ENCODE measurements at places on chromosomes 16 and 17. TPM values are rescaled to one million over a fixed set of nuclear protein-coding genes. Genes with fewer than 3 reads are reported as not detected.

TNFSF13 gene
- 3.8 TPM for total RNA-seq

DNA sequence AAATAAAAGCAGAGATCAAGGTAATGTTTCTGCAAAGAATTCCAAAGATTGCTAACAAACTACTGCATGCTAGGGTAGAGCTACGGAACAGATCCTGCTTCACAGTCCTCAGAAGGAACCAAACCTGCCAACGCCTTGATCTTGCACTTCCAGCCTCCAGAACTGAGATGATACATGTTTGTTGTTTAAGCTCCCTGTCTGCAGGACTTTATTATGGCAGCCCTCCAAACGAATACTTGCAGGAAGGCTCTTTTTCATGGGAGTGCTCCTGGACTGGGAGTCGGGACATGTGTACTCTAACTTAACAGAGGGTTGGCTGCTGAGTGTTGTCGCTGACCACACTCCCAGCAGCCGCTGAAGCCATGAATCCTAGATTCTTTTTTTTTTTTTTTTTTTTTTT, 808.8 kb upstream of the EEF2KMT start:
- DNase-seq: no peak

DNA sequence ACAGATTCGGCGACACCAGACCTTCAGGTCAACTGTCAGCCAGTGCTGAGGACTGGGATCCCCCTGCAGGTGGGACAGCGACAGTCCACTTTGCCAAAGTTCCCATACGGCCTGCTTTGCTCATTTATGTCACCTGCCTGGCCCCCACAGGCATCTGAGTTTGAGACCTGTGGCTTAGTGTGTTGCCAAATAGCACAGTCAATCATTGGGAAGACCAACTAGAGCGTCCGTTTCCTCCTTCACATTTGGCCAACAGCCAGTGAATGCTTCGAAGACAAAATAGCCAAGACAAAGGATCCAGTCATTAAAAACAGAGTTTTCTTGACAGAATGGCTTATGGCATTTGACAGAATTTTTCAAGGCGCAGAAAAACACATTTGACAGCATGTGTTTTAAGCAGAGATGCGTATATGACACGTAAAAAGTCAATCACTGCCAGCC, 113.8 kb downstream of the ABCC12 start:
- DNase-seq: no peak

DNA sequence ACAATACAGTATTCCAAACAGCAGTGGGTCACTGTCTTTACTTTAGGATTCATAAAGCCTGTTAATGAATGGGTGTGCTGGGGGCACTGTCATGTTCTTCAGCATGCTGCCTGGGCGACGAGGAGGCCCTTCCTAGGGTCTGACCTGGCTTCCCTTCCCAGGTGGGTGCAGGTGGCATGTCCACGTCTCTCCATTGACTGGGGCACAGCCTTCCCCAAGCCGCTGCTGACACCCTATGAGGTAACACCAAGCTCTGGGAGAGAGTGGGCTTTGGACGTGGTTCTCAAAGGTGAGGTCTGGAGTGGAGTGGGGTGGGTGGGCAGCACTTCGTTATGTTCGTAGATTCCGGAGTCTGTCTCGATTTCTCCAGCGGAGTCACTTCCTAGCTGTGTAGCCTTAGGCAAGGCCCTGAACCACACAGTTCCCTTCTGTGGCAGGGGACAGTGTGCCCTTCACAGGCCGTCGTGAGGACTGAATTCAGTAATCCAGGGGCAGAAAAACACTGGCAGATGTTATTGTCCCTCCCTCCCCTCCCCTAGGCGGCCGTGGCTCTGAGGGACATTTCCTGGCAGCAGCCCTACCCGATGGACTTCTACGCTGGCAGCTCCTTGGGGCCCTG, 771 bp upstream of the OVCA2 start:
- DNase-seq: no peak

- DNase-seq: no peak
Measured at GRCh38 chr16:19239511-19240155, 45.9 kb upstream of the CLEC19A start.

GRCh38 chr16:48081656-48082055, 74.1 kb downstream of the ABCC12 start:
- no peak for DNase-seq

TTYH2 gene
- total RNA-seq: 20.1 TPM

GRCh38 chr17:45315648-45316433, 979 bp downstream of the MAP3K14 start:
- DNase-seq: no peak

GRCh38 chr17:75044716-75045115, 2.1 kb downstream of the ATP5PD start:
- no peak for DNase-seq

DNA sequence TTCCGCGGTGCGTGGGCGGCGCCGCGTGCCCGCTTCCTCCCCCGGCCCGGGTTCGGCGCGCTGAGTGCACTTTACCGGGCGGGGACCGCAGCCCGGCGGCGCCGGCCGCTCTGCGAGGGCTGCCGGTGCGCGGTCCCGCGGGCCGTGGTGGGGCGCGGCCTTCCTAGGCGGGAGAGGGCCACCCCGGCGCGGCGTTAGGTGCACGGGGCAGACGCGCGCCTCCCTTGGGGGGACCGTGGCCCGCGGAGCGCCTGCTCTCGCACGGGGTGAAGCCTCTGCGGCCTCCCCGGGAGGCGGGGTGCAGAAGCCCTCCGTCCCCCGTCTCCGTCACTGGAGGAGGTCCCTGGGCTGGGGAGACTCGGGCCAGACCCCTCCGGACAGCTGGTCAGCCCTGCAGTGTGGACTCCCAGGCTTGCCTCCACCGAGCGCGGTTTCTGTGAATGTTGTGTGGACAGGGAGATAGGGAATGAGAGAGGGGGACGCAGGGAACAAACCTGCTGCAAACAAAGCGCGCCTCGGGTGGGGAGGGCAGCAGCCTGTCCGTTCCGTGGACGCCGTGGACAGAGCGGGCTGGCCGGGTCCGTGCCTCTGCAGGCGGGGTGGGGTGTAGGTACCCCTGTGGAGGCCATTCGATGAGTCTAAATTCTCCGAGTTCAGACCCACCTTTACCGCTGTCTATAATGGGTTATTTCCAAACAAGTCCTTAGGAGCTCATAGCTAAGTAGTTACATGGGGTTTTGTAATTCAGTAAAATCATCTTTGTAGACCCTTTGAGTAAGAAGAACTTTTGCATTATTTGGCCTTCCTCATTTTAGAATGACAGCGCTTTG, 721 bp downstream of the TBCD start:
- no peak for DNase-seq

DNA sequence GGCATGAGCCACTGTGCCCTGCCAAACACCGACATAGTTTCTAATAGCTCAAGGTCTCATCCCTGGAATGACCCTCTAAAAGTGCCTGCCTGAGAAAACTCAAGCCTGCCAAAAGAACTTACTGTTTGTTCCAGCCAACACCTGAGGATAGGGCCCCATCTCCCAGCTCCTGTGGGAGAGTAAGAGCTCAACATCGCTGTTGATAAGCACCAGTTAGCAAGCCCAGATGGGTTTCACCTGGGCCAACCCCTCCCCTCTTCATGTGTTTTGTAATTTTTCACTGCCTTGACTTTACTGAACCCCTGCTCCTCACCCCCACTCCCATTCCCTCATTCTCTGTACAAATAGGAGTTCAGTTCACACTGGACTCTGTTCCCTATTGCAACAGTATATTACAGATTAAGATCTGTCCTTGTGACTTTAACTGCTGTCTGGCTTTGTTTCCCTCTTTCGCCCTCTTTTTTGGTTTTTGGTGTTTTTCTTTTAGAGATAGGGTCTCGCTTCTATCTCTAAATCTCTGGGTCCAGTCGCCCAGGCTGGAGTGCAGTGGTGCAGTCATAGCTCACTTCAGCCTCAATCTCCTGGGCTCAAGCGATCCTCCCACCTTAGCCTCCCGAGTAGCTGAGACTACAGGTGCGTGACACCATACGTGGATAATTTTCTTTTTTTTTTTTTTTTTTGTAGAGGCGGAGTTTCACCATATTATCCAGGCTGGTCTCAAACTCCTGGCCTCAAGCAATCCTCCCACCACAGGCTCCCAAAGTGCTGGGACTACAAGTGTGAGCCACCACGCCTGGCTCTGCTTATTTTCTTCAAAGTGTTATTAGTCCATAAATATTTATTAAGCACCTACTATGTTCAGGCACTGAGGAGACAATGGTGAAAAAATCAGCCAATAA, 12.3 kb downstream of the NUPR1 start:
- DNase-seq: no peak

GRCh38 chr17:42843358-42843934, 934 bp upstream of the AOC2 start:
- DNase-seq: peak; percentile 47

DNA sequence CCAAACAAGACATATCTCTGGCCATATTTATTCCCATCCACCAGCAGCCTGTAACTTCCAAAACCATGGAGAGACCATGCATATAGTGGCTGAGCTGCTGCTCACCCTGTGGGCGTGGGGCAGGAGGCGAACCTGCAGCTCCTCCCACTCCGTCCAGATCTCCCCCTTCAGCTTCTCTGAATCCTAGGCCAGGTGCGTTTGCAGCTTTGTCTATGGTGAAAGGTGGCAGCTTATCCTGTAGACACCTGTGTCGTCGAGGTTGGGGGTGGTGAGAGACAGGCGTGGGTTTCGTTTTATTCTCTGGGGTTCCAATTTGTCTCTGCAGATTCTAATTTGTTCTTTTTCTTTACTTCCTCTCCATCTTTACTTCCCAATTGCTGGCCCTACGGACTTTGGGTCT, 9.7 kb upstream of the ANKS4B start:
- no peak for DNase-seq

- DNase-seq: no peak
Measured at GRCh38 chr17:64057701-64058263, 37.3 kb upstream of the ICAM2 start.

TEKT1 gene
- total RNA-seq: not detected

GRCh38 chr16:84868829-84869472, 49.2 kb downstream of the CRISPLD2 start:
- DNase-seq: no peak

GRCh38 chr17:50187751-50188530, 13.5 kb downstream of the COL1A1 start:
- DNase-seq: no peak

DNA sequence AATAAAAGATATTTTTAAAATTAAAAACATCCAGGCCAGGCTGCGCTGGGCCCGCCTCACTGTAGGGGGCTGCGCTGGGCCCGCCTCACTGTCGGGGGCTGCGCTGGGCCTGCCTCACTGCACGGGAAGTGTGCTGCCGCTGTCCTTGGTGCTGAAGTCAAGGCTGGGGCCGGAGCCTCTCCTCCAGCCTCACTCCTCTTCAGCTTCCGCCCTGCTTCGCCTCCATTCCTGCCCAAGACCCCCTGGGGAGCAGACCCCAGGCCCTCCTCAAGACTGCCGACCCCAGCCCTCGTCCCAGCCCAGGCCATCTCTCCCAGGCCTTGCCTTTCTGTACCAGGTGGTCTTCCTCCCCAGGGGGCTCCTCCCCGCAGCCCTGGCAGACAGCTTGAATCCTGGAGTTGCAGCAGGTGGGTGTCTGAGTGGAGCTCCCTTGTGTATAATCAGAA, 26.2 kb downstream of the ENDOV start:
- DNase-seq: no peak

DNA sequence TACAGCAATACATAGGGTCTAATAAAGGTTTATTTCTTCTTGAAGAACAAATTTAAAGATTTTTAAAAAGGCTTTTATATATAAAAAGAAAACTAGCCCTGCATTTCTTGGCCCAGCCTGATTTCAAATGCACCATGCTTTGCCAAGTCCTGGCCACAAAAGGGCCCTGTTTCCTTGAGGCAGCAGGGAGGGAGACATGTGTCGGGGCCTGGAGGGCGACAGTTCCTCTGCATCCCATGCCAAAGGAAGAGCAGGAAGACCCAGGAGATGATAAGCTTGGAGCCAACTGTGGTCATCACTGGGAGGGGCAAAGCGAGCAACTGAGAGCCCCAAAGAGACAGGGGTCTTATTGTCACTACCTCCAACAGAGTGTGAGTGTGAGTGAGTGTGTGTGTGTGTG, 571.5 kb upstream of the PSMD7 start:
- DNase-seq: no peak

- no peak for DNase-seq
Measured at GRCh38 chr16:16164243-16164642, 59.1 kb downstream of the ABCC6 start.

GRCh38 chr16:635573-636205, 416 bp downstream of the METTL26 start:
- DNase-seq: no peak

GRCh38 chr16:47872225-47872624, 283.6 kb downstream of the ABCC12 start:
- DNase-seq: no peak

- no peak for DNase-seq
Measured at GRCh38 chr16:53881371-53881770, 177.4 kb downstream of the FTO start.

- no peak for DNase-seq
Measured at GRCh38 chr17:34714475-34715410, 135.4 kb downstream of the TMEM132E start.

- DNase-seq: no peak
Measured at GRCh38 chr17:58242171-58242784, 3.9 kb downstream of the LPO start.

ABHD15 gene
- 6.7 TPM for total RNA-seq

DHRS7C gene
- total RNA-seq: 1.1 TPM

DNA sequence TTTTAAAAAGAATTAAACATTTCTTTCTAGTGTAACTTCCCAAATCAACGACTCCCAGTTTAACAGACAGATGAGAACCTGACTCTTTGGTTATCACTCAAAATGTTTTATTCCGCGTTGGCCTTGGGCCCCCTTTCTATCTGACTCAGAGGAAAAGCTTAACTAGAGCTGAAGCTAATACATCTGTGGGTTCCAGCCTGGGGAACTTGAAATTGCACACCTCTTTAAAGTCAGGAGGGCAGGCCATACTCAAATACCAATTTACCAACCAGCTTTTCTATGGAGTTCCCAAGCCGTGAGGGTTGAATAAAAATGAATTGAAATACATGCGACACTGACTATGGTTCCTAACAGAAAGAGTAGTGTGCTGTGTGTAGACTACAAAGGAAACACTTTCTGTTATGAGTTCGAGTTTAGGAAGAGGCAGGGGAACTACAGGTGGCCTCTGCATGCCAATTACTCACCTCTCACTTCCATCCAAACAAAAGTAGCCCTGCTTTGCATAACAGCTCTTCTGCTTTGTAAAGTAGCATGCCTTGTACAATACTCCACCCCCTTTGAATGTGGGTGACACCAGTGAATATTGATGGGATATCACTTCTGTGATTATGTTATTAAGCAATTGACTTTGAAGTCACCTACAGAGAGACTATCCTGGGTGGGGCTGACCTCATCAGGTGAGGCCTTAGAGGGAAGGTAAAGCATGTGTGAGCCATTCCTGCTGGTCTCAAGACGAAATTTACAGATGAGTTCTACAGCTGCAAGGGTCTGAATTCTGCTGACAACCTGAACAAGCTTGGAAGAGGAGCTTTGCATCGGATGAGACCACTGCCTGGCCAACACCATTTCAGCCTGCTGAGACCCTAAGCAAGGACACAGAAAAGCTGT, 92.1 kb downstream of the WDR59 start:
- no peak for DNase-seq

GRCh38 chr16:87505834-87506233, 13.0 kb upstream of the ZCCHC14 start:
- DNase-seq: no peak

- no peak for DNase-seq
Measured at GRCh38 chr17:17346428-17347233, 43.5 kb downstream of the NT5M start.

- DNase-seq: no peak
Measured at GRCh38 chr16:20611975-20612481, 35.9 kb upstream of the ACSM2B start.

KRT9 gene
- not detected for total RNA-seq

Measured in urinary bladder (tissue), 4 donors.